ENCODE measurements at places on chromosomes 7 and 10.

DNA sequence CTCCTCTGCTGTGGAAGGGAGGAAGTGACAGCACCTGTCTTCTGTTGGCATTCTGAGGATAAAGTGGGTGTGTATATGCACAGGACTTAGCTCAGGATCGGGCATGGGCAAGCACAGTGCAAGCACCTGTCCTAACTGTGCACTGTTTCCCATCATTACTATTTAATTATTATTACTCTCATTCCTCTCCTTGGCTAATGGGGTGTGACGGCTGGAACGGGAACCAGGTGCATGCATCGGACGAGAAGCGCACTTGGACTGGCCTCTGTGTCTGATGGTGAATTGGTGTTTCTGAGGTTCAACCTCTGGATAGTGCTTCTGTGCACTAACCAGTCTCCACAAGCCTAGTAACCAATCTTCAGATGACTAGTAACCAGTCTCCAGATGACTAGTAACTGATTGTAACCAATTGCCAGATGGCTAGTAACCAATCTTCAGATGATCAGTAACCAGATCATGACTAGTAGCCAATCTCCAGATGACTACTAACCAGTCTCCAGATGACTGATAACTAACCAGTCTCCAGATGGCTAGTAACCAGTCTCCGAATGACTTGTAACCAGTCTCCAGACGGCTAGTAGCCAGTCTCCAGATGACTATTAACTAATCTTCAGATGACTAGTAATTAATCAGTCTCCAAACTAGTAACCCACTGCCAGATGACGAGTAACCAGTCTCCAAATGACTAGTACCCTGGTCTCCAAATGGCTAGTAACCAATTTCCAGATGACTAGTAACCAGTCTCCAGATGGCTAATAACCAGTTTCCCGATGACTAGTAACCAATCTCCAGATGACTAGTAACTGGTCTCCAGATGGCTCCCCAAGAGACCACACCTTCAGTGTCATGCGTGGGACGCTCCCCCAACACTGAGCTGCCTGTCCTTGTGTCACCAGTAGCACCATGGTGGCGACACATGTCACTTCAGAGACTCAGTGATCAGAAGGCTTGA, 85.8 kb downstream of the PAXIP1 start:
- no peak for DNase-seq

- no peak for DNase-seq
Observed at GRCh38 chr10:130771491-130771946, 540.0 kb downstream of the TCERG1L start.

DNA sequence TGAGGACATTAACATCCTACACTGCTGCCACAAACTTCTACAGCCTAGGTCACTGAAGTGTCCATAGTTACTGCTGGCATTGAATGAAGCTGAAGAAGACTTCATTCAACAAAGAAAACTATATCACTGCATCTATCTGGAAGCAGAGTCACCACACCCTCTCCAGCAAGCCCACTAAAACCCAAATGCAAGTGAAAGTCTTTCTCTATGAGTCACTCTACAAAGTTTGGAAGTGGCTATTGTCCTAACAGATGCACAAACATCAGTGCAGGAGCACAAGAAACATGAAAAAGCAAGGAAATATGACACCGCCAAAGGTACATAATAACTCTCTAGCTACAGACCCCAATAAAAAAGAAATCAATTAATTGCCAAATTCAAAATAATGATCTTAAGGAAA, 43.5 kb upstream of the CAMK2B start:
- DNase-seq = no peak

- DNase-seq = no peak
Observed at GRCh38 chr10:113775686-113776294, 24.3 kb downstream of the PLEKHS1 start.

DNA sequence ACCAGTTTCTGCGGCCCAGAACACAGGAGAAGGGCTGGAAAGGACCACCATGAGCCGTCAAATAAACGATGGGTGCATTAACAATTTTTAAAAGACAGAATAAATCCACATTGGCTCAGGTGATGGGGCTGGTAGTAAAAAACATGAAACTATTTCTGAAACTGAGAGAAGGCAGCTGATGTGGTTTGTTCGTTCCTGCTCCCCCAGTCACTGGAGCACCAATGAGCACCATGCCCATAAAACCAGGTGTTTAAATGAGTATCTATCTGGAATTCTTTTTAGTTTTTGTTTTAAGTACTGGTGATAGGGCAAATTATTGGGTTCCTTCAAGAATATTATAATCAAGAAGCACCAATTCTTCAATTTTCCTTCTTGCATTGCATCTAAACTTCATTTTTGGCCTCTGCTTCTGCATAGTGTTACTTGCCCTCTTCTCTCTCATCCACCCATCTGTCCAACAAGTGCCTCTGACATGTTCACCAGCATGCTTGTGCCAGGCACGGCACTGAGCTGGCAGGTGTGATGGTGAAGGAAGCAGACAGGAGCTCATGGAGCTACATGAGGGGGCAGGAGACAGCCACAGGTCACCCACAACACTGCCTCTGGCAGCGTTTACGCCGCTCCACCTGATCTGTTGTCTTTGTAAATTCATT, 65.5 kb downstream of the LARP4B start:
- no peak for DNase-seq

GRCh38 chr7:101729241-101729883, 88.1 kb upstream of the CUX1 start:
- DNase-seq = no peak

DNA sequence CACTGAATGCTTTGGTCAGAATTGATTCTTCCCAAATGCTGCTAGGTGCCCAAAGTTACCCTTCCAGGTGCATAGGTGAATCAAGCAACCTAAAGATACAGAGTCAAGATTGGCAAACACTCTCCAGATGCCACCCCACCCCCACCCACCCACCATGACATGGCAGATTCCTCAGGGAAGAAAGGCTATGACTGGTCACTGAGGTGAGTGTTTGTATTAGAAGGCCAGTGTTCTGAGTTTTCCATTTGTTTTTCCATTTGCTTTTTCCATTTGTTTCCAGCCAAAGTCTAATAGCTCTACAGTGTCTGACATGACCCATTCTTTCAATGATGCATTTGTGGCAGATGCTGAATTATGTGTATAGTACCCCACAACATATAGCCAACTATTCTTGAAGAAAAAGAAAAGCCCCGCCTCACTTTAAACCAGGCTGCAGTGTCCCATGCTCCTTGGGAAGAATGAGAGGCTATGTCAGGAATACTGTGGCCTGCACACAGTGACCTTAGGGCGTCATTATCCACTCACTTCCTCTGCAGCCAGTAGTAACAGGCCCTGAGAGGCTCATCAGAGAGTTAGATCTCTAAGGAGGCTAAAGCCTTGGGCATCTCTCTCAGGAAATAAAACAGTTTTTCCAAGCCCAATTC, 16.1 kb upstream of the HIBADH start:
- no peak for DNase-seq

GRCh38 chr10:77837248-77837924, 89.2 kb downstream of the DLG5 start:
- peak; percentile 21 for DNase-seq

- DNase-seq = no peak
Observed at GRCh38 chr7:116395141-116395791, 104.3 kb upstream of the CAV2 start.

- DNase-seq = no peak
Observed at GRCh38 chr7:20696002-20696605, 80.6 kb downstream of the ABCB5 start.

GRCh38 chr7:131346885-131347592, 19.4 kb downstream of the MKLN1 start:
- no peak for DNase-seq

- DNase-seq = no peak
Observed at GRCh38 chr7:30091987-30092386, 42.8 kb upstream of the MTURN start.

DNA sequence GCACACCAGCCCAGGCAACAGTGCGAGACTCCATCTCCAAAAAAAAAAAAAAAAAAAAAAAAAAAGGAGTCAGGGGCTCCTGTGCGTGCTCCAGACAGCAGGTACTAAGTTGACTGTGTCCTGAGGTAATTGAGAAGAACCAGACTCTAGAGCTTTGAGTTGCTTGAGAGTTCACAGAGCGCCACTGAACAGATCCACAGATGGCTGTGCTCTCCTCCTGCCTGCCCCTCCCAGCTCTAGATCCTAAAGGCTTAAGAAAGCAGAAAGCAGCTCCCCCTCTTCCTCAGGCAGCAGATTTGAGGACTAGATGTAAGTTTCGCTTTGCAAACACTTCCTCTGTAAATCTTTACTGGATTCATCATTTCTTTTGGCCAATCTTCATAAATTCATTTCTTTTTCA, 38.7 kb downstream of the SHH start:
- no peak for DNase-seq

GRCh38 chr7:26593393-26593792, 271.0 kb downstream of the SKAP2 start:
- DNase-seq = no peak

- DNase-seq = no peak
Observed at GRCh38 chr10:45438466-45439090, 64.6 kb downstream of the ALOX5 start.

DNA sequence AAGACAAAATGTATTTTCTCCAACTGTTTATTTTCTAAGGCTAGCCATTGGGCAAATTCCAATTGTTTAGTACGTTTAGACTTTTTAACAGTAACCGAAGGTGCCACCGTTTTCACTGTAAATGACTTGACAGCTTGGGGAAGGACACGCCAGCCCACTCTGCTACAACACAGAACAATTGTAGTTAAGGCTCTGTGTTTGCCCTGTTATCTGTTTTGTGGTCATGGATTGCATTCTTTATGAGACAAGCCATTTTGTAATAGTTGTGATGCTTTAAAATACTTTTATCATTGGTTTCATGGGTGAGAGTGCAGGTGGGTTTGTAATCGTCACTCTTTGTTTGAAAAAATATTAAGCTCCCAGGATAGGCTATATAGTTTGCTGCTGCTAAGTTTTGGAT, 6.6 kb upstream of the PITRM1 start:
- no peak for DNase-seq

DNA sequence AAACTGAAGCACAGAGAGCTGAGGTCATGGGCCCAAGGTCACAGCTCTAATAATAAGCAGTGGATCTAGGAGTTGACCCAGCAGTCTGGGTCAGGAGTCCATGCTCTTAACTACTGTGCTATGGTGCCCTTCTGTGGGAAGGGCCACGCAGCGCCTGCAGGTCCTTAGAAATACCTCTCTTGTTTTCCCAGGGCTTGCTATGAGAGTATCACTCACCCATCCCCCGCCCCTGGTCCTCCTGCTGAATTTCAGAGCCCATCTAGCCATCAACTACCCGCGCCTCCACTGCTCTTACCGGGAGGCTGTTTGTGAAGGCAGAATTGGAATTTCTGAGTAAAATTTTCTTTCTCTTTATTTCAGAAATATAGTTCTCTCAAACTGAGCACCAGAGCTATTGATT, 27.3 kb upstream of the CRHR2 start:
- no peak for DNase-seq

- no peak for DNase-seq
Observed at GRCh38 chr7:80941208-80941758, 22.4 kb upstream of the SEMA3C start.

- DNase-seq = no peak
Observed at GRCh38 chr7:93212881-93213280, 13.4 kb downstream of the HEPACAM2 start.

DNA sequence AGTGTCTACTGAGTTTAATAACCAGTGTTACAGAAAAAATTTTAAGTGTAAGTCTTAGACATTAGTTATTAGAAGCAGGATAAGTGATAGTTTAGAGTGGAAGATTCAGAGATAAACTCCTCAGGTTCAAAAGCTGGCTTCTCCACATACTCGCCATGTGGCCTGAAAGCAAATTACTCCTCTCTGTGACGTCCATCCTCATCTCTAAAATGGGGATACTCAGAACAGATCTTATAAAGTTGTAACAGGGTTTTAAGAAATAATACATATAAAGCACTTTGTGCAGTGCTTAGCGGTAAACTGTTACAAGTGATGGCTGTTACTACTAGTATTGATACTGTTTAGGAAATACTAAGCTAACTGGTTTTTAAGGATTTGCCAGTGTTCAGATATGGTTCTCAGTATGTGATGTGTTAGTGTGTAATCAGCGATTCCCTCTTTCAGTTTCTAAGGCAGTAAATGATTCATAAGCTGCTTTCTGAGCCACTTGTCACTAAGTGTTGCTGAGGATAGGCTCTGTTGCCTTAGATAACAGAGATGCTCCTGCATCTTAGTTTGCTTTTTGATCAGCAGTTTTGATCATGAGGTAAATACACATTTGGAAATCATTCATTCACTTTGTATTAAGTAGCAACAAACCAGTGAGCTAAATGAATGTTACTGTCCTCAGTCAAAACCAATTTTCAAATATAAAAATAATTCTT, 58.7 kb downstream of the CYP51A1 start:
- no peak for DNase-seq

DNA sequence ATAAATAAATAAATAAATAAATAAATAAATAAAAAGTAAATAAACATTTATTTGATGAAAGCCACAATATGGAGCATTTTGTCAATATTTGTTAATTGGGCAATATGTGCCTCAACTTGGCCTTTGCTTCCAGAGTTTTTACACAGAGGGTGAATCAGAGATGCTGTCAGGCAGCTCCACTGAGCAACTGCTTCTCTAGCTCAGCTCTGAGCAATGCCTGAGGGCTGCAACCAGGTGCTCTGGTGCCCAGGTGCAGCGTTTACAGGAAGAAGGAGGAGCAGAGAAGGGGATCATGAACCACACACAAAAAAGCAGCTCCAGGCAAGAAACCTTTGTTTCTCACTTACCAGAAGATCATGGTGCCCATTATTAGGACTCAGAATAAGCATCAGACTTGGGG, 876.2 kb upstream of the AUTS2 start:
- DNase-seq = no peak

DNA sequence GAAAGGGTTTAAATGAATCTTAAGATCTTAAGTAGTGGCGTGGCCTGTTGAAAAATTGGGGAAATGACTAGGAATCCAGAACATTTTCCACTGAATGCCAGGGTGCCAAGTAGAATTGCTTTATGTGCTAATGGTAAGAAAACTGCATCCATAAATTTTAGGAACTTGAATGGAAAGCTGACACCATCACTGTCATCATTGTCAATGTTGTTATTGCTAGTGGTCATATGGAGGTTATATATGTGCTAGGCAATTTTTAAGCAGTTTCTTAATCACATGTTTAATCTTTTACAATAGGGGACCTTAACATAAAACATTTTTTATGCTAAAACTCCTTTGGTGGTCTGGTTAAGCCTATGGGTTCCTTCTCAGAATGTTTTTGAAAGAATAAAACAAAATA, 13.1 kb downstream of the MARCHF5 start:
- no peak for DNase-seq

- DNase-seq = no peak
Observed at GRCh38 chr10:8144496-8144895, 90.0 kb downstream of the GATA3 start.

DNA sequence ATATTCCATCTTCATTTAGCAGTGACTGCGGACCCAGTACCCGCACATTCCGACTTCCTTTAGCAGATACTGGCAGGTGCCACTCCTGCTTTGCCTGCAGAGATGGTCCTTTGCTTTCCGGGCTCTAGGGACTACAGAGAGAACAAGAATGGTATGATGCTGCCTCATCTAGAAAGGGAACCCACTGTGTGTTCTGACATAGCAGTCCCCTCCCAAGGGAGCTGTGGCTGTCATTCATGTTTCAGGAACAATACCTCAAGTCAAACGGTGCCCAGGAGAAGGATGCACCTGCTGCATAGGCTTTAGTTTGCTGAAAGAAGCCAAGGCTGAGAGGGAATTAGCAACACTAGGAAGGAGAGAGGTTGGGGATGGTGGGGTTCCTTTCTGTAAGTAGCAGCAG, 15.9 kb upstream of the TMEM72 start:
- DNase-seq = no peak

All from stimulated activated CD8-positive, alpha-beta memory T cell treated with anti-CD3 and anti-CD28 coated beads, Interleukin-15, amount 100 ng/mL, for 4 hours (primary cell).